ENCODE measurements at places on chromosomes 4 and X.

GRCh38 chrX:139058831-139059495 lies 347.4 kb upstream of the FGF13 start:
- no peak for DNase-seq

DNA sequence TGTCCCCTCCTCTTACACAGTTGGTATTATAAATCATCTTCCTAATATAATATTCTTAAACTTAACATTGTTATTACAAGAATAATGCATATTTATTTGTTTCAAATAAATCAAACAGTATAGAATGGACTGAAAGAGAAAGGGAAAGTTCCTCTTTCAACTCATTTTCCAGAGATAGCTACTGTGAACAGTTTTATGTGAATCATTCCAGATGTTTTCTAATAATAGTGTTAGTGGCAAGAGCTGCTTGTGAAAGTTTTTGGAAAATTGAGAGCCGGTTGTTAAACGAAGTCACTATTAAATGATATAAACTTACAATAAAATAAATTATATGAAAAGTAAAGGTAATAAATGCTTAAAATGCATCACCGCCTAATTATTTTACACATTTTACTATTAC lies 14.6 kb downstream of the TMSB4X start:
- DNase-seq: no peak

- no peak for DNase-seq
Observed at GRCh38 chrX:150536455-150537116, 31.8 kb upstream of the MTM1 start.

GRCh38 chr4:65597697-65598096 lies 72.6 kb downstream of the EPHA5 start:
- no peak for DNase-seq

GRCh38 chr4:89752932-89753598 lies 83.9 kb downstream of the SNCA start:
- DNase-seq: no peak

- DNase-seq: no peak
Observed at GRCh38 chrX:126770179-126770578, 49.4 kb upstream of the PRR32 start.

- no peak for DNase-seq
Observed at GRCh38 chr4:87144356-87144755, 76.1 kb downstream of the KLHL8 start.

DNA sequence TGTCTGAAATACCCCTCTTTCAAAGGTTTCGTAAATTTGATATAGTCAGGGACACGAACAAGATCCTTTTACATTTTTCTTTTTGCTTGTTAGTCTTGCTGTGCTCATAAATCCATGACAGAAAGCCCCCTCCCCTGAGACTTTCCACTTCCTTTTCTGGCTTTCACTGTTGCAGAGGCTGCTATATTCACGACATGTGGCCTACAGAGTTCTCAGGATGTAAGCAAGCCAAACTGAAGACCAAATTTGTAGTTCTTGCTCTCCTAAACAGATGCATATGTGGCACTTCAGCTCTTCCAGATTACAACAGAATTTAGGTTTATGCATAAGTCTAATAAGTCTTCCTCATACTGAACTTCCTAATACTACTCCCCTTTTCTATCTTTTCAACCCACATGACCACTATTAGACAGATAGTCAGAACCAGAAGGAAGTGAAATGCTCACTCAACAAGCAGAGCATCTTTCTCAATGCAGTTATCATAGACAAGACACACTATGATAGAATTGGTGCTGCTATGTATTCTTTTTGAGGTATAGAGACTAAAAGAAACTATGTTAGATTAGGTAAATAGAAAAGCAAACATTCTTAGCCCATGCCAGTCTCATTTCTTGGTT lies 15.0 kb downstream of the BTK start:
- no peak for DNase-seq

GRCh38 chrX:136210806-136211205 lies 40.4 kb downstream of the MAP7D3 start:
- no peak for DNase-seq

DNA sequence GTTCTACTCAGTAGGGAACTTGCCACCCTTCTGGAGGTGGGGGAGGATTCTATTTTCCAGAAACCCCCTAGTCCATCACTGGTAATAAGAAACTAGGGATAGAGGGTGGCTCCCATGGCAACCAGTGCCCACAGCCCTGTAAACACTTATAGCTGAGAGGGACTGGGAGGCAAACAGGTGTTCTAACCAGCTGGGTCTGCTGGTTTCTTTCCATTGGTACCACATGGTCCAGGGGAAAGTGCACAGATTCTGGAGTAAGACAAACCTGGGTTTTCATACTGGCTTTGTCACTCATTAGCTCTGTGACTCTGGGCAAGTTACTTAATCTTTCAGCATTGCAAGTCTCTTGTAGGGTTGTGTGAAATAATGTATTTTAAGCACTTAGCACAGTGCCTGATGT lies 26.9 kb downstream of the IGSF1 start:
- DNase-seq: no peak

DNA sequence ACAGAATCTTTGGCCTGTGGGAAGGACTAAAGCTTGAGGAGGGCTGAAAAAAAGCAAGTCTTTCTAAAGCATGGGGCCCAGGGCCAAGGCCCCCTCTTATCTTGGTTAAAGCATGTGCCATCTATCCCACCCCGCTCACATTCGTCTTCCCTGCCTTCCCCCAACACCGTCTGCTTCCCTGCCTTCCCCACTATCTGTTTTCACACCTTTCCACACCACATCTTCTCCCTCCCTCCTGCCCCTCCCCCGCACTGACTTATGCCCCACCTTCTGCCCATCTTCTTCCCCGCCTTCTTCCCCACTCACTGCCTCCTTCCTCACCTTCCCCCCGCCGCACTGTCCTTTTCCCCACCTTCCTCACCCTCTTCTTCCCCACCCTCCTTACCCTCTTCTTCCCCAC lies 890 bp upstream of the NAP1L5 start:
- no peak for DNase-seq

DNA sequence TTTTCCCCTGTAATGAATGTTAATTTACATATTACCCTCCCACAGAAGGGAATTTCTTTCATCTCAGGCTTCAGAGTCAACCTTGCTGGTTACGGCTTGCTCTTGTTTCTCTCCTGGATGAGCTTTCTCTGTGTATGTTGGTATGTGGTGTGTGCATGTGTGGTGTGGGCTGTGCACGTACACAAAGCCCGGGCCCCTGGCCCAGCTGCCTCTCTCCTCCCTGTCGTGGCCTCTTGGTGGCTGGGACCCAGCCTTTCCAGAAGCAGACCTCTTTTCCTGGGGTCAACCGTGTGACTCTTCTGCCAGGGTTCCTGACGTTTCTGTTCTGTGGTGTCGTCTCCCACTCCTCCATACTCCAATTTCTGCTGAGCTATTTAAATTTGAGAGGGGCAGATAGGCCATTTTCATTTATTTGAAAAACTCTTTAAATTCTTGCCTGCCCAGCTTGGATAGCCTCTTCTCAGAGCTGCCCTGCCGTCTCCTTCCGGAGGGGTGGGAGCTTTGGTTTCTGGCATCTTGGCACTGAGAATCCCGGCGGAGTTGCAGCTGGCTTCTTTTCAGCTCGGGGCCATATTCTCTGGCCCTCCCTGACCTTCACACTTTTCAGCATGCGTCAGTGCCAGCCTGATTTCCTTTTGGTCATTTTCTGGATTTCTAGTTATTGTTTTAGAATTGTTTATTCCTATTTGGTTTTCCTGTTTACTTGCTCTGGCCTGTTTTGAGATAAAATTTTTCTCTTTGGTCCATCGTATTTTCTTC lies 25.1 kb downstream of the FHDC1 start:
- DNase-seq: no peak

DNA sequence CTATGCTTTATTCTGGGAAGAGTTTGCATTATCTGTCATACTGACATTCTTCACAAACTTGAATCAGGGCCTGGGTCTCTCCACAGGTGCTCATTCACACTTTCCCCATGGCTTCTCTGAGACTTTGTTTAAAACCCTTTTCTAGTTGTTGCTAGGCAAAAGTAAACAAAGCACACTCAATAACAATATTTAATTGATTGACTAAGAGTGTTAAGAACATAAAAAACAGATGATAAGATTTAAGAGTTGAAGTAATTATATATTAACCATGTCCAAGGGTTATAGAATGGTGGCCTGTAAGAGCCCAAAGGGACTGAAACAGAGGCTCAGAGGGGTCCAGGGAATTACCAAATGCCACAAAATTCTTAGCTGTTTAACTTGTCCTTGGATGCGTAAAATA lies 7.1 kb downstream of the MAOA start:
- DNase-seq: no peak

DNA sequence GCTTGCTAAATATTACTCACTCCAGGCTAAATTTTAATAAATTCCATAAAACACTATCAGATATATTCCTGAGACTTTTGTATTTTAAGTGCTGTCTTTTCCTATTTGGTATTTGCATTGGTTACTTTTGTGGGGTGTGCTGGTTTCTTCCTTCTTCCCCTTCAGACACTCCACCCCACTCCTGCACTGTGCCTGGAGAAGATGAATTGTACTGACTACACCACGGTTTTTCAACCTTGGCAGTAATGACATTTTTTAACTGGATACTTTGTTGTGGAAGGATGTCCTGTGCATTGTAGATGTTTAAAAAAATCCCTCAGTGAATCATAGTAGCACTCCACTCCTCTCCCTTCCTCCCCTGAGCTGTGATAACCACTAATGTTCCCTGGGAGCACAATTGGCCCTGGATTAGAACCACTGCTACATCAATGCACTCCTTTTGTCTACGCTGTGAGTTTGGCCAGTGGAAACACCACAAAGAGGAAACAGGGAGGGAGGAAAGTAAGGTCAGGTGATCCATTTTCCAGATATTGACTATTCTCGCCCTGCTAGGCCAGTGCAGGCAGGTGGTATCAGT lies 36.3 kb downstream of the SNCA start:
- DNase-seq: no peak

- no peak for DNase-seq
Observed at GRCh38 chrX:39903343-39903742, 194.4 kb downstream of the BCOR start.

DNA sequence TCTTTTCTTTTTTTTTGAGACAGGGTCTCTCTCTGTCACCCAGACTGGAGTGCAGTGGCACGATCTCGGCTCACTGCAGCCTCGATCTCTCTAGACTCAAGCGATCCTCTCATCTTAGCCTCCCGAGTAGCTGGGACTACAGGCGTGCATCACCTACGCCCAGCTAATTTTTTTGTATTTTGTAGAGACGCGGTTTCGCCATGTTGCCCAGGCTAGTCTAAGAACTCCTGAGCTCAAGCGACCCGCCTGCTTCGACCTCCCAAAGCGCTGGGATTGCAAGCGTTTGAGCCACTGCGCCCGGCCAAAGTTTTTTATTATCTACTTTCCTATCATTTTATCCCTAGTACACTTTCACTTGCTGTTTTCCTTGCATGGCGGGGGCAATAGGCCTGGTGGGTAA lies 1.4 kb downstream of the UBA6 start:
- no peak for DNase-seq

DNA sequence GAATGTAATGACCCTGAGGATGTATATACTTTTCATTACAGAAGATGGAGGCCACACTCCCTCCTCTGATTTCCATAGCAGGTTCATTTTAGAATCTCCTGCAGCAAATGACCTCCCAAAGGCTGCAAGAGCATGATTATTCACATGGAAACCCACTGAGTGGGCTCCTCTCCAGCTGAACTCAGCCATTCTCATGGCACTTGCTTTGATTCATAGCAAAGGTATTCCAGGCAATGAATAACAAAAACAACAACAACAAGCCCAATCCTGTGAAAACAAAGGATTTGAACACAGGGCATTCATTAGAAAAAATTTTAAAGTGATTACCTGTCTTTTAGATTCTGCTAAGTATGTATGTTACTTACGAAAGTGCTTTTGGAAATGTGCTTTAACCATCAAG lies 894.0 kb upstream of the FRG1 start:
- DNase-seq: no peak

- DNase-seq: no peak
Observed at GRCh38 chr4:83613994-83614393, 78.1 kb downstream of the GPAT3 start.

- DNase-seq: no peak
Observed at GRCh38 chr4:185502386-185502785, 30.9 kb upstream of the CCDC110 start.

DNA sequence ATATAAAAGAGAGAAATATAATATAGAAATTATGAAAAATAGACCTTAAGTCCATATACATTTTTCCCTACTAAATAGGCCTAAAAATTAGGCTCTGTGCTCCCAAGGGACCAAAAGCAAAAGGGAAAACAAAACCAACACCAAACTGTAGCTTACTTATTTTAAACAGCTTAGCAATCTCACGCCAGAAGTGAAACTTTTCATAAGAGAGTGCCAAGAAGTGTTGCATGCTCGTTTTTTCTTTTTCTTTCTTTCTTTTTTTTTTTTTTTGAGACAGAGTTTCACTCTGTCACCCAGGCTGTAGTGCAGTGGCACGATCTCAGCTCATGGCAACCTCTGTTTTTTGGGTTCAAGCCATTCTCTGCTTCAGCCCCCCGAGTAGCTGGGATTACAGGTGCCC lies 250.4 kb downstream of the TMA16 start:
- DNase-seq: no peak

DNA sequence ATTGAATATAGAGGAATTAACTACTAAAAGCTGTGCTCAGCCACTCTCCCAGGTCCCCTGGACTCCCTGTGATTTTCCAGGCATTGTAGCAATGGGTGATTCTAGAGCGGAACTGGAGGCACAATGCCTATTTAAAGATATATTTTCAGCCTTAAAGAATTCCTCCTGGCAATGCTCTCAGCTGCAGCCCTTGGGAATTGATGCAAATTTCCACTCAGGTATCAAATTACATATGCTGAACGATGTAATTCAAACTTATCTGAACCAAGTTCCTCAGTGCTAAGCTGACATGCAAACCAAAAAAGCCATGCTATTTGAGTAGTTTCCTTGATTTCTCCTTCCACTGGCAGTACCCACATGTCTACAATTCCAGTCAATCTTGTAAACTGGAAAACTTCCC lies 86.3 kb upstream of the GABRA3 start:
- no peak for DNase-seq

DNA sequence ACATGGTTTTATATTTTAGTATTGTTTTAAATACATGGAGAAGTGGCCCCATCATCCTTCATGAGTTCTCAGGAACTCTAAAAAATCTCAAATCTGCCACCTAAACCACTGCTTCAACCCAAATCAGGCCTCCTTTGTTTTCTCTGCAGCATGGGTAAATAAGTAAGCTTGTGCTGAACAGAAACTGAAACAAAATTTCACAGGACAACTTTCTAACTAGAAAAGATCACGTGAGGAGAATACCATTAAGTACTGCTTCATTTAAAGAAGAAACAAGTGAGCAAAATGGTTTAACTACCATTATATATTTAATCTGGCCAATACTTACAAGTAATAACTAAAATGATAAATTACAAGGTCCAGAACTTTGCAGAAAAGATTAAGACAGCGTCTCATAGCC lies 2.5 kb downstream of the ARAP2 start:
- no peak for DNase-seq

DNA sequence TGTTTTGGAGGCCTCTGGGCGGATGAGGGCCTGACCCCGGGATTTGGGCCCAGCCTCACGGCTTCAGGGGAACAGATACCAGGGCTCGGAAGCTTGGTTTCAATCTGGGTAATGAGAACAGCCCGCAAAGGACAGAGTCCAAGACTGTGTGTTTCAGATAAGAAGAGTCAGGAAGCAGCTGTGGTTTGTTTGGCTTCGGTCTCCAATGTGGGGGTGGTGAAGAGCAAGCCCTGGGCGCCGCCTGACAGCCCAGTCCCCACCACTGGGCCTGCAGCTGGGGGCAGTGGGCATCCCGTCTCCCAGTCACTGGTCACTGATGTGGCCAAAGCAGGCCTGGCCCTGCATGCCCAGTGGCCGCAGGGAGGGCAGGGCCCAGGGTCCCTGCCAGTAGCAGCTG lies 9.1 kb downstream of the WFS1 start:
- no peak for DNase-seq

- DNase-seq: peak; percentile 5
Observed at GRCh38 chrX:14095702-14096101, 66.0 kb upstream of the GEMIN8 start.

Measured in activated gamma-delta T cell treated with Interleukin-2 at 50 U/mL for 16 hours (primary cell).